Right lung (tissue), 10 donors: ENCODE measurements at places on chromosomes 7 and 10.

DNA sequence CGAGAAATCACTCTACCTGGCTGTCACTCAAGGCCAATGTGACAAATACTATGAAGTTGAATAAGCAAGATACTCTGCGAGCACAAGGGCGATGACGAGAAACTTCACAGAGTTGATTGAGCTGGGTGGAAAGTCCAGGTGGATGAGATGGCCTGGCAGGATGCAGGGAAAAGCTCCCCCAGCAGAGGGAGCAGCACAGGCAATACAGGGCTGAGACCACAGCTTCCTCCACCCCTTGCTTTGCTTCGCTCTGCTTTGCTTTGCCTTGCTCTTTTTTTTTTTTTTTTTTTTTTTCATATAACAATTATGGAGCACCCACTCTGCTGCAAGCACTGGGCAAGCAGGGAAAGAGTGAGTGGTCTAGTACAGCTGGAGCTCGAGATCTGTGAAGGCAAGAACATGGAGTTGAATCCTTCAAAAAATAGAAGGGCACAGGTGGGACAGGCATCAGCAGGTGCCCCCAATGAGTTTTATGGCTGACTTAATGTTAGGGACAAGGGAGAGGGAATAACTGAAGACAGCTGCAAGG lies 88.3 kb downstream of the CABCOCO1 start:
- DNase-seq = no peak

- DNase-seq = no peak
These were observed 48.6 kb upstream of the ITPRID1 start for GRCh38 chr7:31465285-31465684.

DNA sequence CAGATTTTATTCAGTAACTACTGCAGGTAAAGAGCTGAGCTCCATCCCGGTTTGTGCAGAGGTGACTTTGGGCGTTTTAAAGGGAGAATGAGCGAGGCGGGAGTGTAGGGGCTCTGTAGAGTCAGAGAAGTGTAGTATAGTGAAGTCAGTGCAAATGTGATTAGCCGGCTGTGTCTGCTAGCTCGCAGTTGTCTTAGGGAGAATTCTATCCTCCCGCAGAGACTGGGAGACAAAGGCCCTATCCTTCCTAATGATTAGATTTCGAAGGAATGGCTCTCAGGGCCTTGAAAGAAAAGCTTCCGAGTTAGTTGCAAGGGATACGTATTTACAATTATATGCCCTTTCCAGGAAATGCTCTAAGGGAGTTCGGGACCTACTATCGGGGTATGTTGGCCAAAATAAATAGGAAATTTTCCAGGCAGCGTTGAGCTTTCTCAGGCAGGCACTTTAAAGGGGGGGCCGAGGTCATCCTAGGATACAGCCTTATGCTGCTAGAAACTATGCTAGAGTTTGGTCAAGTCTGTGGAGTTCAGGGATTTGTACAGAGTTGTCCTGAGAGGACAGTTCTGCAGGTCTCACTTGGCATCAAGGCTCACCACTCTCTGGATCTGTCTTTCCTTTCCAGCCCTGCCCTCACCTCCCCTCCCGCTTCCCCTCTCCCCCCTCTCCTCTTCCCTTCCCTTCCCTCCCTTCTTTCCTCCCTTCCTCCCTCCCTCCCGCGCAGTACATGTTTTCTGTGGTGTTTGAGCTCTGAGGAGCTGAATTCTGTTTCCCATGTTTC lies 825 bp downstream of the MRPL32 start:
- DNase-seq = peak; percentile 43

DNA sequence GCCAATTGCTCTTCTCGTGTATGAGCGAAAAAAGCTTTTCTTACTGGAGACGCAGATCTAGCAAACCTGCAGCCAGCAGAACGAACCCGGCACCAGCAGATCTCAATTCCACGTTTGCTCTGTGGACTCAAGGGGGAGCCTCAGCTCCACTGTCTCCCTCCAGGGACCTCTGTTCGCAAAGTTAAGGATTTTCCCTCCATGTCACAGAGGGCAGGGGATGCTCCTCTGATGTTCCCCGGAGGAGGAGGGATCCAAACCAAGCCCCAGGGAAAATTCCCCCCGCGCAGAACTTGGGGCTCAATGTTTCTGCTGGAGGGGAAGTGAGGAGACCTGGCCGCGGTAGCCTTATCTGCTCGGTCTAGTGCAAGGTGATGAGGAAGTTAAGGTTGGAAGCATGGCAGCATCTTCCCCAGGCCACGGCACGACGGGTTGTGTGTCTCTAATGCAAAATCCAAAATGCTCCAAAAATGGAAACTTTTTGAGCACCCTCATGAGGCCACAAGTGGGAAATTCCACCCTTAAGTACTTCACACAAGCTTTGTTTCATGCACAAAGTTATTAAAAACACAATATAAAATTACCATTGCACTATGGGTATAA lies 9.0 kb downstream of the IQCE start:
- peak; percentile 32 for DNase-seq

- no peak for DNase-seq
These were observed 13.4 kb upstream of the WDR86 start for GRCh38 chr7:151423226-151423625.

DNA sequence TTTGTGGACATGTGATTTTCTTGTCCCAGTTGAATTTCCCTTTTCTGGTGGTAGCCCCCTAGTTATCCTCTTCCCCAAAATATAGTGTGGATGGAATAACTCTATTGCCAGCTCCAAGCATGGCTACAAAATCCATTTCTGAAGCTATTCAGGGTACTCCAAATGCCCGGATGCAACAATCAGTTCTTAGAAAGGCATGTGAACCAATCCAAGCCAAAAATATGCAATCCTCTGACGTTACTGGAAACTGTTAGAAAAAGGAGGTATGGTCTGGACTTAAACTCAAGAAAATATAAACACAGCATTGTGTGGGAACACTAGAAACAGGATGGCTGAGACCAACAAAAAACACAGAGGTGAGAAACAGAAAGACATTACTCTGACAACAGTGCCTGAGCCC lies 347.0 kb downstream of the GPAM start:
- no peak for DNase-seq

DNA sequence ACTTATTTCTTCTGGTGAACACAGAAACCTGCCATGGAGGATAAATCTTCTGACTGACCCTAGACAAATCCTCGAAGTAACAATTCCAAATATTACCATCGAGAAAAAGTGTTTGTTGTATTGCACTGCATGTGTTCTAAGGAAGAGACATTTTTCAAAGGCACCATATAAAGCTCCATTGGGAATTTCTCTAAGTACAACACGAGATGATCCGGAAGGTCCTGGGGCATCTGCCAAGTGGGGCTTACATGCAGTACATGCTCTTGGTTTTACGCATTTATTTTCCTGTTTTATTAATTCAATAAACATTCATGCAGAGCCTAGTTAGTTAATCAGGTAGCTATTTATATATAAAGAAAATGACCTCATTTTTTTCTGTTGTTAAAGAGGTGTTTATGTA lies 692.0 kb upstream of the IGFBP3 start:
- no peak for DNase-seq

GRCh38 chr7:125136755-125137532 lies 207.3 kb upstream of the POT1 start:
- peak; percentile 3 for DNase-seq

- DNase-seq = no peak
These were observed 756.3 kb downstream of the NXPH1 start for GRCh38 chr7:9189703-9190102.

- peak; percentile 53 for DNase-seq
These were observed 248.8 kb upstream of the PTN start for GRCh38 chr7:137592232-137592896.

DNA sequence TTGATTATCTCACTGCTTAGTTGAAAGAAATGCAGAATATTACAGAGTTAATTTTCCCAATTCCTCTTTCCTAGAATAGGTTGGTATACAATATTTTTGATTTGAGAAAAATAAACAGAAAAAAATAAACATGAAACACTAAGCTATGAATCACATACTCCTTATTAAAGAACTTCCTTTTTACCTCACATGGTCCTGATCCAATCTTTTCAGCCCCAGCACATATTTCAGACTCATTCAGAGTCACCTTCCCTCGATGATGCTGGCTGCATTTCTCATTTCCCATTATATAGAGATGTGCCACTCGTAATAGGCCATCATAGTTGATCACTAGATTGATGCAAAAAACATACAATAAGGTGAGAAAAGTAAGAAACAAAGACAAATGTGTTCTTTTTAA lies 64.6 kb downstream of the HGF start:
- no peak for DNase-seq

GRCh38 chr10:44776181-44776580 lies 135.0 kb upstream of the TMEM72 start:
- no peak for DNase-seq

GRCh38 chr10:126227762-126228134 lies 160.5 kb downstream of the ADAM12 start:
- DNase-seq = no peak

DNA sequence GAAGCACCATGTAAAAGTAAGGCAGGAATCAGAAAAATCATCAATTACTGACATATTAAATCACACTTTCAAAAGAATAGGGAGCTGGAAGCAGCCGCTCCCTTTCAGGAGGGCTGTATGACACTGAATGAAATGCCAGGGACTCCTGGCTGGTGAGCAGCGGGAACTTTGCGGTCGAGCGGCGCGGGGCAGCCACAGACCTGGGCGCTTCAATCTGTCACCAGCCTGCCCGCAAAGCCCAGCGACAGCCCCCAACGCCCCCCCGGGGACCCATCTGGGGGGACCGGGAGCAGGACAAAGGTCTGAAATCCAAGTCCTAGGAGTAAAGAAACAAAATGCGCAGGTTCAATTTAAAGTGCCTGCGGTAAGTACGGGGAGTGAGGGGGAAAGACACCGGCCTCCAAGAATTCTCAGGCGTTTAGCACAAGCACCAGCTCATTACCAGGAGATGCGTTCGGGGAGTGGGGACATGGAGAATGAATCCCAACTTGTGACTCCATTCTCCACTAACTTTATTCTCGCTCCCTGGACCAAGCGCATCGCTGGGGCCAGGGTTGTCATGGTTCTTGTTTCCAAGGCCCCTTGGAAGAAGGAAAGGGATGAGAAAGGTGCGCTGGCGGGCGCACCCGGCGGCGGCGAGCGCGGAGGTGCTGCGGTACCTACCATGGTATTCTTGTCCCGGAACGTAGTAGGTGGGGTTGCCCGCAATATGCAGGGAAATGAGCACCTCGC lies 824 bp downstream of the RELN start:
- no peak for DNase-seq

DNA sequence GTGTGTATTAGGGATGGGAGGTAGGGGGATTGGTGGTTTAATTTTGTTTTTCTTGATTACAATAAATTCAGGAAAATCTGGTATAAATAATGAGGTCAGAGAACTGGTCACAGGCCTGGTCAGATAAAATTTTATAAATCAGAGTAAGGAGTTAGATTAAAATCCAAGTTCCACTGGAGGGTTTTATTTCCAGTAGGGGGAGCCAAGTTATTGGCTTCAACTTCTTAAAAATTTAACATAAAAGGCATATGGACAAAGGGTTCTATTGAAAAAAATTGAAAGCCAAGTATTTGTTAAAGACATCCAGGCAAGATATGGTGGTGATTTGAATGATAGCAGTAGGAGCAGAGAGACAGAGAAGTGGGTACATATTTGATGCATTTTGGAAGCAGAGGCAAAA lies 763.3 kb downstream of the SORCS1 start:
- DNase-seq = no peak

GRCh38 chr7:123879628-123880027 lies 34.7 kb downstream of the HYAL4 start:
- DNase-seq = no peak

- DNase-seq = peak; percentile 40
These were observed 87.3 kb upstream of the TES start for GRCh38 chr7:116122972-116123595.

GRCh38 chr7:151007469-151007898 lies 16.7 kb downstream of the NOS3 start:
- no peak for DNase-seq

DNA sequence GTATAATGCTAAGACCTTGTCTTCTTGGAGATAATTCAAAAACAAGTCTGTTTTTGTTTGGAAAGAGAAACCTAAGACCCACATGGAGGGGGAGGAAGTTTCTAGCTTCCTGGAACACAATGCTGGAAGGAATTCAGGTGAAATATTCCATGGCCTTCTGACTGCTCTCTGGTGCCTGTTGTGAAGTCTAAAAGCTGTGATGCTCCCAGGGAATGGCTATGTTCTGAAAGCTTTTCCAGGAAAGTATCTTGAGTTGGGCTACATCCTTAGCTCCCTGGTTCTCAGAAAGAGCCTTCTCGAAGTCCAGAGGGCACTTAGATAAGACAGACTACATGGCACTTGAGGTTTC lies 12.5 kb upstream of the PFKP start:
- no peak for DNase-seq

GRCh38 chr10:102398172-102399020 lies 2.9 kb downstream of the NFKB2 start:
- no peak for DNase-seq

DNA sequence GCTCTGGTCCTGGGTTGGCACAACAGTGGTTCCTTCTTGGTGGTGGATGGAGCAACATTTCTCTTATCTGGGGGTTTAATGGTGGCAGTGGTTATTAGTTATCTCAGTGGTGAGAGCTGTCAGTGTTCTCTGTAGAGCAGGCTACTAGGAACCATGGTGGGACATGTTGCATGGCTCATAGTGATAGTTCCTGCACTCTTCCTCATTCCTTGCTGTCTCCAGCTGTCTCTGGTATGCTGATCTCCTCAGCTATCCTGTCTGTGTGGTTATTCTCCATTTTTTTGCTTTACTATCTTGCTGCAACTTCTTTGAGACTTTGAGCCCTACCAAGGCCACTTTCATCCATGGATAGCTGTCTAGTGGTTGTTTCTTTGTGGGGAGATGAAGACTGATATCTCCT lies 44.0 kb downstream of the CCDC7 start:
- DNase-seq = no peak

DNA sequence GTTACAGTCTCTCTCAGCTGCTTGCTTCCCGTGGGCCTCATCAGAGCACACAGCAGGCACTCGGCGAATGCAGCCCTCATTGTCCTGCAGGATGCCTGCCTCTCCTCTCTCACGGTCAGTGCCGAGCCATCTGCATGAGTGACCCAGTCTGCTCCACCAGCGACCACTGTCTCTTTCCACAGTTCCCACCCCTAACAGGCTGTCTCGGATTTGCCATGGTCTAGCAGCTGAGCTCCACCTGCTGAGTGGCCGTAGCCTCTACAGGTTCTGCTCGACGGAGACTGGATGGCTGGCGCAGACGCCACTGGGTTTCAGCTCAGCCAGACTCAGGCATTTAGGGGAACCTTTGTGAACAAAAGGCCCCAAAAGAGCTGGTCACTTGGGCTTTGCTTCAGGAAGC lies 209.4 kb upstream of the FOXK1 start:
- no peak for DNase-seq
